CD4-positive, alpha-beta T cell treated with Interleukin-10 for 1 hour (primary cell): ENCODE measurements at places on chromosomes 1 and 21.

- no peak for DNase-seq
Measured at GRCh38 chr1:43293176-43293575, 7.6 kb upstream of the TIE1 start.

DNA sequence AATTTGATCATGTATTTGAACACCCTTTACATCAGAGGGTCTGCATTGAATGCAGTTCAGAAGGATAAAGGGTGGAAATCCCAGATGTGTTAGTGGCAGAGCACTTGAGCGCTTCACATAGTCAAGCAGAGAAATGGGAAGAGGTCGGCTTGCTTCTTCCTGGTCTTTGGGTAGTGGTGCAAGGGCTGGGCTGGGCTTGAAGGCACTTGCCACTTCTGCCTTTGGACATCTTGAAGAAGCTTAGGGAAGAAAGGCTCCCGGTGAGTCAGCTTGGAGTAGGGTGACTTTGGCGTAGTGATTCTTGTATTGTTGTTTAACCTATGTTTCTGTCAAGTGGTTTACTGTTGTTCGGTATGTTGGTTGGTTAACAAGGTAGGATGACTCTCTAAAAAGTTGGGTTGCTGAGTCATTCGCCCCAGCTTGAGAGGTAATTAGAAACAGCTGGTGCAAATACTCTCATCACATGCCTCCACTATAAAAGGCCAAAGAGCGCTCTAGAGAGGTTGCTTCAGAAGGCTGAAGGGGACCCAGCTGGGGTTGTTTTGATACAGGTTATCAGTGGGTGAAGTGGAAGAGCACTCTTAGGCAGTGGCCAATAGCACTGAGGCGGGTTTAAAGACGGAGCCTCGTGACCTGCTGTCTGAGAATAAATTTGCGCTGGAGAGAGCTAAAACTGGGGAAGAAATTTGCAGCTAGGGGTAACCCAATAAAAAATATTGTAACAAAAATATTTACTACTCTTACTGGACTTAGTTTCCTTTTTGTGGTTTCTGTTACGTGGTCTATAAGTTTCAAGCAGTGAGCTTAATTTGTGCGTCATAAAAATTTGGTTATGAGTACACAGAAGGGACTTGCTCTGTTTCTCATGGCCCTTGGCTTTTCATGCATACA lies 1.4 kb downstream of the BACH1 start:
- DNase-seq: peak; percentile 50

- DNase-seq: no peak
Measured at GRCh38 chr1:24897263-24898151, 32.6 kb downstream of the RUNX3 start.

- no peak for DNase-seq
Measured at GRCh38 chr21:29235714-29236197, 63.0 kb upstream of the BACH1 start.

- DNase-seq: no peak
Measured at GRCh38 chr1:201456499-201457309, 12.3 kb downstream of the PHLDA3 start.

- no peak for DNase-seq
Measured at GRCh38 chr1:150909585-150910180, 16.5 kb upstream of the SETDB1 start.

DNA sequence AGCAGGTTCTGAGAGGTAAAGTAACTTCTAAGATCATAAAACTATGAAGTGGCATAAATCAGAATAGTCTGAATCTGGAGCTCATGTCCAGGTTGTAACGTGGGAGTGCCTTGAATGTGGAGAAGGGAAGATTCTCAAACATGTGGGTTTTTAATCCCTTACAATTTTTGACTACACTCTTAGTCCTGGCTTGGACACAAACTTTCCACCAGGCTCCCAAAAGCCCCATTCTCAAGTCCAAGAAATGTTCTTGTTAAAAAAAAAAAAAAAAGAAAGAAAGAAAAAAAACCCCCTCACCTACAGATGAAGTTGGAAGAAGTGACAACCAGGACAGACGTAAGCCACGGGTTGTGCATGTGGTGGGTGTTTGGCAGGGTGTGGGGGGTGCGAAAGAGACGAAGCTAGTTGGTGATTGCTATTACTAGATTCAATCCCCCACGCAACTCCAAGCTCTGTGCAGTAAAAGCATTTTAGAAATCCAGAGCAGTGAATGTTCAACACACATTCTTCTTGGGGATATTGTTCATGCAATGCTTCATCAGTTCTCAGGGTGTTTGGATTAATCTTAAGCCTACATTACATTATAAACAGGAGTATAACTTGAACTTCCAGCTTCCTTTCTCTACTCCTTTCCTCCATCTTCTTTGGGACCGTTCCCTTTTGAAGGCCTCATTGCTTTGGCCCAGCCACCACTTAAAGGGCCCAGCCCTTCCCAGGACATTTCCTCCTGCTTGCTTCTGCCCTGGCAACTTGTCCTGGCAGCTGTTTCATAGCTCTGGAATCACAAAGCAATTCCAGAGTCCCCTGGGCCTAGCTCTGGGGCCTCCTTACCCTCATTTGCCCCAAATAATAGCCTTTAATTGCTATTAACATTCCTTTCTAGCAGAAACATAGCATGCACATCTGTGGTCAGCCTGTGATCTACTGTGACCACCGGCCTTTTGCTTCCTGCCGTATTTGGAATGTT lies 41.8 kb downstream of the PHC2 start:
- no peak for DNase-seq

DNA sequence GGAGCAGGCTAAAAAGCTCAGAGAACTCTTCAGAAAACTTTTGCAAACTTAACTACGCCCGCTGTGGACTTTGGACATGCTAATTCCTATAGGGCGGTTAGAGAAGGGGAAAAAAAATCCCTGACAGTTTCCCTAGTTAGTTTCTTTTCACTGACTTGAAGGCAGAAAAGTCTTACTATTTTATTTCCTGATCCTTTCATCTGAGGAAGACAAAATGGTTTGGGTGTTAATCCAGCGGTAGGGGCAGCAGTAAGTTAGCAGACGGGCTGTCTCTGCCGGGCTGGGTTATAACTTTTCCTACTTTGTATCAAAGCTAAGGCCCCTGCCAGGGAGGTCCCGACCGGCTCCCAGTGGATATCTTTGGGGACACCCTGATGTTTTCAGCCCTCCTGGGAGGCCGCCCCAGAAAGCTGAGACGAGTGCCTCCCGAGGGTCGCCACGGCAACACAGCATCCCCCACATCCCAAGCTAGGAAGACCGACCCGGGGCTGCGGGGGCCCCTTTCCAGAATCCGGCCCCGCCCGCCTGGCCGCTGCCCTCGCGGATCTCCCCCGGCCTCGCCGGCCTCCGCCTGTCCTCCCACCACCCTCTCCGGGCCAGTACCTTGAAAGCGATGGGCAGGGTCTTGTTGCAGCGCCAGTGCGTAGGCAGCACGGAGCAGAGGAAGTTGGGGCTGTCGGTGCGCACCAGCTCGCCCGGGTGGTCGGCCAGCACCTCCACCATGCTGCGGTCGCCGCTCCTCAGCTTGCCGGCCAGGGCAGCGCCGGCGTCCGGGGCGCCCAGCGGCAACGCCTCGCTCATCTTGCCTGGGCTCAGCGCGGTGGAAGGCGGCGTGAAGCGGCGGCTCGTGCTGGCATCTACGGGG lies 162.6 kb downstream of the RUNX1 start:
- peak; percentile 28 for DNase-seq

- DNase-seq: no peak
Measured at GRCh38 chr1:36093929-36094328, 5.2 kb downstream of the ADPRS start.

- DNase-seq: no peak
Measured at GRCh38 chr1:246165826-246166709, 341.0 kb downstream of the SMYD3 start.

DNA sequence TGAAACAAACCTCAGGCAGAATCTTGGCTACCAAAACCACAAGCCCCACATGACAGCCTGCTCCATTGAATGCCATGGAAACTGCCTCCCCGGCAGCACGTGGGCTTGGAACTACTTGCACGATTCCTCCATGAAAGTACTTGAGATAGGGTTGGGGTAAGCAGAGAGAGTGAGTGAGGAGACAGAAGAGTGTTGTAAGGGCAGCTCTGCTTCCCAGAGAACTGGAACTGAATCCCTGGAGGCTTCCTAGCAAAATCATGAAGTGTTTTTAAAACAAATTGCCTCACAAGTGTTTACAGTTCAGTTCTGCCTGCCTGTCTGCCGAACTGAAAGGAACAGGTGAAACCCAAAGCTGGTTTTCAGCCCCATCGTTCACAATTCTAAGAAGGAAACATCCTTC lies 35.3 kb upstream of the DNASE2B start:
- DNase-seq: no peak

- no peak for DNase-seq
Measured at GRCh38 chr1:226417830-226418546, 10.1 kb upstream of the PARP1 start.

DNA sequence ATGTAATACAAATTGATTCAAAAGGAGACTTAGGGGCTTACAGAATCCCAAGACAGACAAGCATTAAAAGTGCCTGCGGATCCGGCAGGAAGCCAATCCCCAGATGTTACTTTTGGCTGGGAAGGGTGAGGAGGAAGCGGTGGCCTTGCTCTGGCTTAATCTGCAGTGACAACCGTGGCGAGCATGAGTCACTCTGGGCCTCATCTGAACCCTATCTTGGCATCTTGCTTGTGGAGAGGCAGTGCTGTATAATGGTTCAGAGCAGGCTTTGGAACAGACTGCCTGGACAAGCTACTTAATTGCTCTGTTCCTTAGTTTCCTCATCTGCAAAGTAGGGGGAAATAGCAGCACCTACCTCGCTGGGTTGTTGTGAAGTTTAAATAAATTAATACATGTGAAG lies 74.1 kb downstream of the XCL2 start:
- peak; percentile 28 for DNase-seq

DNA sequence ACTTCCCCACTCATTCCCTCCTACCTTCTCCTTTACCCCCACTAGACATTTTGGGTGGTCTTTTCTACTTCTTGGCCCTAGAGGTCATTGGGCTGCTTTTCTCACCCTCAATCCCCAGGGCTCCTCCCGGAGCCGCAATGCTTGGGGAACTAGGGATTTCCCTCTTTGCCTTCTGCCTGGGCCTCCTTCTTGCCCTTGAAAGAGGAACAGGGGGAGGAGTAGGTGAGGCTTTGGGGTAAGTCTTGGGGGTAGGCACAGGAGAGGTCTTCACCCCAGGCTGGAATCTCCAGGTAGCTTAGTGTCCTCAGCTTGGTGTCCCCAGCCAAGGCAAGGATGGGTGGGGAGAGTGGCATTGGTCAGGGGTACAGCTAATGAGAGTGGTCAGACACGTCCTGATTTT lies 56.2 kb upstream of the EPS8L3 start:
- DNase-seq: no peak

GRCh38 chr1:16605532-16606505 lies 7.5 kb downstream of the NBPF1 start:
- no peak for DNase-seq

DNA sequence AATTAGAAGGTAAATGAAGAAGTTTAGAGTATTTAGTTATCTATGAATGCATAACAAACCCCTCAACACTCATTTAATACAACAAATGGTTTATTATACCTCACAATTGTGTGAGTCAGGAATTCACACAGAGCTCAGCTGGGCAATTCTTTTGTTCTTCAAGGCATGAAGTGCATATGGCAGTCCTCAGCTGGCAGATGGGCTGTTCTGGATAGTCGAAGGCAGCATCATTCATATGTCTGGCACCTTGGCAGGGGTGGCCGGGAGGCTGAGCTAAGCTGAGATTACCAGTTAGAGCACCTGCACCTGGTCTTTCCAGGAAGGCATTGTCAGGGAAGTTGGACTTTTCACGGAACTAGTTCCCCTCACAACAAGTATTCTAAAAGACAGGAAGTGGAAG lies 286.2 kb upstream of the DUSP10 start:
- DNase-seq: no peak

GRCh38 chr1:117239467-117239866 lies 28.7 kb upstream of the VTCN1 start:
- DNase-seq: no peak

DNA sequence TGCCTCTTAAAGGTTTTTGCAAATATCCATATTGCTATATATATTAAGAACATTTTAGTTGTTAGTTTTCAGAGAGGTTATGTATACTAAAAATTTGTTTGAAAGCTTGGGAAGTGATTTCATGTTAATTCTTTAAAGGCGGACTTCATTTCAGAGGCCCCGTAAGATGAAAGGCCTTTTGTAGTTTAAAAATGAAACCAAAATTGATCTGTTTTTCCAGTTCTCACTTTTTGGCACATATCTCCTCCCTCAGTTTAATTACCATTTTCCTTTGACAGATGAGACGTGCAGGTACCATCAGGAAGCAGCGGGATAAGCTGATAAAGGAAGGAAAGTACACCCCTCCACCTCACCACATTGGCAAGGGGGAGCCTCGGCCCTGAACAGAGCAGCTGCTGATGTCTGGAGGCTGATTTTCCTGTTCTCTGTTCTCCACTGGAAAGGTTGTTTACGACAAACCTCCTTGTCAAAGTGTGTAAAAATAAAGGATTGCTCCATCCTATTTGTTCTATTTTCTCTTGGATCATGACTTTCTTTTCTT lies 8.0 kb downstream of the NDUFS5 start:
- peak; percentile 29 for DNase-seq

DNA sequence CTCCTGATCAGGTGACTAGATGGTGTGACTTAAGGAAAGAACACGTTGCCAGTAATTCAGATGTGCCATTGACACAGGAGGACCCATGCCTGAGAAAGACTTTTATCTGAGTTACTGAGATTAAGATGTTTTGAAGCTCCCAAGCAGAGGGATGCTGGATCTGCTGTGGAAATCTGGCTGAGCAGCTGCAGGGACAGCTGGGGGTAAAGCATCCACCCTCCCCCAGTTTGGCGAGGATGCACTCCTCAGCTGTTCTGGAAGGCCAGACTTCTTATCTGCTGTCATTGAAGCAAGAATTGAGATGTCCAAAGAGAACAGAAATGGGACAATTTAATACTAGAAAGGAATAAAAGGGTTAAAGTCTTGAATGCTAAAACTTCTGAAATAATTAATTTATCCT lies 25.7 kb downstream of the TTC3 start:
- DNase-seq: no peak

- peak; percentile 78 for DNase-seq
Measured at GRCh38 chr1:108643492-108644335, 17.2 kb downstream of the HENMT1 start.

- DNase-seq: no peak
Measured at GRCh38 chr1:229433364-229434004, 410 bp downstream of the ACTA1 start.

GRCh38 chr1:7250176-7250575 lies 464.9 kb downstream of the CAMTA1 start:
- DNase-seq: no peak

- no peak for DNase-seq
Measured at GRCh38 chr1:30258471-30258870, 464.9 kb downstream of the MATN1 start.

DNA sequence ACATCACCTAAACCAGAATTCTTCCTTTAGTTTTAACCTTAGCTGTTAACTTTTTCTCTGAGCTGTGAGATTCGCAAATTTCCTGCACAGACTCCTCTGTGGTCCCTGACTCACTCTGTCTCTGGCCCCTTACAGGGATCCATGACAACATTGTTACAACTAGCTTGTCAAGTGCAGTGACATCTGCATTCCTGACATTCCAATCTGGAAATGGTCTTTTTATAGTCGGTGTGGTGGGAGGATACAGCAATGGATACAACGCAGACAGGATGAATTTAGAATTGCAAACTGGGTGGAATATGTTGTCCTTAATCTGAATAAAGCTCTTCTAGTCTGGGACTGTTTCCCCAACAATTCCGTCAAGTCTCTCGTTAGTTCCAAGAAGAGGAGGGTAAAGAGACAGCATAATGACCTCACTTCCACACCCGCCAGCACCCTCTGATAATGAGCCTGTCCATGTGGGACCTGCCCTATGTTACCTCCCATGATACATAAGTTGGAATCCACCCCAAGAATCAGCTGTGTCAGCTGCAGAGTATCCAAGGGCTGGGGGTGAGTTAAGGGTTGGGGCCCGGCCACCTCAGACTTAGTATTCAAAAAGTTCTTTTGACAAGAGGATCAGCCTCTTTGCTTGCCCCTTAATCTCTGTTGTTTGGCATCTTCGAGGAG lies 49.4 kb downstream of the ILDR2 start:
- DNase-seq: no peak
